Central memory CD8-positive, alpha-beta T cell (primary cell): ENCODE measurements at places on chromosomes 4 and X.

DNA sequence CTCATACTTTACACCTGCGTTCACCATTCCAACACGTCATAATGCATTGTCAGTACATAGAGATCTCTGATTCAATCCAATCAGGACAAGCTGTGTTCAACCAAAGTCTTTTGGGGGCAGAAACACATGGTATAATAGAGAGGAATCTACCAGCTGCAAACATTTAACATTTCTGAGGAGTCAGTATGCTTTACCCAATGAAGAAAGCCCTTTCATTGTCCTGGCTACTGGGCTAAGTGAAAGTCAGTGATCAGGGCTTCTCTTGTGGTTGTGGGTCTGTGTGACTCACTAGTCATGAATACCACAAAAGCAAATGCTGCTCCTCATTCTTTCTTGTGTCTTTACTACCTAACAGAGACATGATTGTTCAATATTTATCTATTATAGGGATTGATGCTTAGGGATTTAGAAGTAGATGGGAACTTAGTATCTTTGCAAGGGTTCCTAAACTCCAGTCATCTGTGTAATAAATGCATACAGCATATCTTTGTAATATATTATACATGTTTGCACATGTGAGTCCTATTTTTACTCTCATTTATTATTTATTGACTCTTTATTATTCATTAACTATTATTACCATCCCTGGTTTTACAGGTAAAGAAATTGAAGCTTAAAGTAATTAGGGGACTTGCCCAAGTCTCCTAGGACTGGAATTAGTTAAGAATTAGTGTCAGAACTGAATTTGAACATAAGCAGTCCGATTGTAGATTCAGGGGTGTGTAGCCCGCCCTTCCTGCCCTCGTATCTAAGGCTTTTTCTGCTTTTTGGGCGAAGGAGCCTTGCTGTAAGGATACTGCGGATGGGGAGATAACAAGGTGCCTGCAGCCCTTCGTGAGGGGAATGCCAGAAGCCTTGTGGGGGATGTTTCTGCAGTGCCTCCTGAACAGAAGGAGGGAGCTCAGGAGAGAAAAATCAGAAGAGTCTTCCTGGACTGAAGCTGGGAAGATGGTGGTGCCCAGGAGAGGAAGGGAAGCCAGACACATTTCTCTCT lies 353.1 kb upstream of the BOD1L1 start:
- DNase-seq = no peak

DNA sequence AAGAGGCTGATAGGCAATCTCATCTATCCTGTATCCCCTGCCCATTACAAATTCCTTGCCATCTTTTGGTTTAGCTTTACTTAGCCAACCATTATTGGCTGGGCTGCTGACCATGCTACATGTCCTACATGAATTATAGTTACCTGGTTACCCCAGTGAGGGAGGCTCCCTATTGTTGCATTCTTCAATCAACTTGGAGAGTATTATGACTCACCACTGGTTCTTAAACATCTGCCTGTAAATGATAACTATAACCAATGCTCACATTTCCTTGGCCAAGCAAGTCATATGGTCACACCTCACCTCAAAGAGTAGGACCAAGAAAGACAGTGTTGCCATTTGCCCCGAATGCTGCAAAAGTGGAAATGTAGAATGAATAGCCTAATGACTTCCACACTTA lies 297.6 kb downstream of the IL15 start:
- no peak for DNase-seq

DNA sequence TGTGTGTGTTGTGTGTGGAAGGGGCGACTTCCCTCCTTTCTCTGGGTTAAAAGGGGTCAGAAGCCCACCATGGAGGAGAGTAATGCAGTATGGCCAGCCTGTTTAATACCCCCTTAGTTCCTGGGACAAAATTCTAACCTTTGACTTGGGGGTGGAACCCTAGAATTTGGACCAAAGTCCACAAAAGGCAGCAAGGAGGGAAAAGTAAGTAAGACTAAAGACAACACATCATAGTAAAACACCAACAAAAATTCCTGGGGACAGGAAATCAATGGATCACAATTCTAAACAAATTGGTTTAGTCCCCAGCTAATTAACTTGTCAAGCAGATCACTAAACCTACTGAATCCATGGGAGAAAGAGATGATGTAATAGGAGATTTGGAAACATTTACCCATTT lies 3.1 kb downstream of the AMOT start:
- no peak for DNase-seq

- no peak for DNase-seq
Observed at GRCh38 chrX:8629871-8630270, 102.1 kb downstream of the ANOS1 start.

- no peak for DNase-seq
Observed at GRCh38 chr4:141047228-141047884, 85.9 kb downstream of the RNF150 start.

DNA sequence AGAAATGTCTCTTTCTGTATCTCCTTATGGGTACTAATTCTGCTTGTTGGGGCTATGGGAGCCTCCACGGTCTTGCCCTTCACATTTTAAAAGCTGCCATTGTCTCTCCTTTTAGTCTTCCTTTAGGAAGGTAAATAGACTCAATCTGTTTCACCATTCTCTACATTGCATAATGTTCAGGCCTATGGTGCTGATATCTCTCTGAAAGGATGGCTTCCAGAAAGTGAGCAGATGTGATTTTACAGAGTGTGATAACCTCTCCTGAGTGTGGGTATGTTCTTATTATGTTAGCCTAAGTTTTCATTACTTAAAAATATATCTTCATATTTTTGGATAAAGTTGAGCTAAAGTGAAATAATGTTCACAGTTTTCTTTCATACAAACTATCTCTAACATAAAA lies 254.0 kb upstream of the PITX2 start:
- DNase-seq = no peak

DNA sequence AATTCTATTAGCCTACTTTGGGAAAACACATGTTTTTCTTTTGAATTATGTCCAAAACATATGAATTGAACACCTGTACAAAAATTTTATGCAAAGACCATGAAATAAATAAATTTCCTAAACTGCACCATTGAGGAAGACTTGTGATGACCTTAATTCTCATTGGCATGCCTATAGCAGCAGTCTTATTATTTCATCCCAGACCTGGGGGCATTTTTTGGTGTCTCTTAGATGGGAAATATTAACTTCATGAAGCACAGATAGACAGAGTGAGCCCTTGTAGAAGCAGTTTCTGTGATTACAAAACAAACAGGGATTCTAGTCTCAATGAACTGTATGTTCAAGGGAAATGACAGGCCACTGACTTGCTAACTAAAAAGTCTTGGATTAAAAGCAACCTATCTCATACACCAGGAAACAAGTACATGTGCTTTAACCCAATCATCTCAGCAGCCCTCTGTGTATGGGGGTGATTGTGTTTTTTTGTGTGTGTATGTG lies 32.0 kb upstream of the HPGD start:
- no peak for DNase-seq

GRCh38 chr4:120062663-120063195 lies 3.9 kb downstream of the MAD2L1 start:
- DNase-seq = no peak

- DNase-seq = no peak
Observed at GRCh38 chr4:182338063-182338462, 94.9 kb downstream of the TENM3 start.

- no peak for DNase-seq
Observed at GRCh38 chr4:26101011-26101410, 187.0 kb downstream of the SMIM20 start.
